ENCODE measurements at places on chromosomes 1 and 21.

DNA sequence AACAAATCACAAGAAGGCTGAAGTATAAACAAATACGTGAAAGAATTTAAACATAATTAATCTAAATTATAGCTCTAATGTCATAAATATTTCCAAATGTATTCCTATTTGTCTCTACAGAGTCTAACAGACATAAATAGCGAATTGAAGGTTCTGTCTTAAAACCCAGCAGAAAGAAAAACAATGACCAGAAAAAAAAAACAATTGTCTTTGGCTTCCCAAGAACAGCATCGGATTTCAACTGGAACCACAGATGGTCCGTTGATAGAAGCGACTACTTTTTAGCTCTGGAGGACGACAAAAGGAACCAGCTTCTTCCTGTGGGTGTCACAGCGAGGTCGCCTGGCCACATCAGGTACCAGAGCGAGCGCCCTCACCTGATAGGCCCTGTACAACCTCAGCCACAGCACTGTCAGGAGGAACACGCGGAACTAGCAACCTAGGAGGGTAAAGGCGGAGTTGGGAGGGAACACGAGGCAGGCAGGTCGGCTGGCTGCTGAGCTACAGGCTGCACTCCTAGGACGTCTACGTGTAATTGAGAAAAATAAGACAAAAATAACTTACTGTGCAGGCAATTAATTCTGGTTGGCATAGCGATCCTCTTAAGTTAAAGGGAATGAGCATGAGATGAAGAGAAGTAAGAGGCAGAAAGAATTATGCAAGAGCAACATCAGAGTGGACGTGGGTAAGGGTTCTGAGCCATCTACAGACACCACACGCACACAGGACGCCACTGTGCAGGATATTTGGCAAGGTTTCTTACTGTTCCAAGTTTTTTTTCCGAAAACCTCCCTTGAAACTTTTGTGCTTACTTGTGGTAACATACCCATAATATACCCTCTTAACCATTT is 16.7 kb upstream of the PRDM15 start:
- DNase-seq: no peak

- peak; percentile 19 for DNase-seq
Observed at GRCh38 chr1:21293537-21294265, 3.4 kb upstream of the ECE1 start.

- DNase-seq: peak; percentile 15
Observed at GRCh38 chr1:8374812-8375211, 56.9 kb downstream of the SLC45A1 start.

- DNase-seq: no peak
Observed at GRCh38 chr1:234956821-234957329, 171.8 kb downstream of the TOMM20 start.

DNA sequence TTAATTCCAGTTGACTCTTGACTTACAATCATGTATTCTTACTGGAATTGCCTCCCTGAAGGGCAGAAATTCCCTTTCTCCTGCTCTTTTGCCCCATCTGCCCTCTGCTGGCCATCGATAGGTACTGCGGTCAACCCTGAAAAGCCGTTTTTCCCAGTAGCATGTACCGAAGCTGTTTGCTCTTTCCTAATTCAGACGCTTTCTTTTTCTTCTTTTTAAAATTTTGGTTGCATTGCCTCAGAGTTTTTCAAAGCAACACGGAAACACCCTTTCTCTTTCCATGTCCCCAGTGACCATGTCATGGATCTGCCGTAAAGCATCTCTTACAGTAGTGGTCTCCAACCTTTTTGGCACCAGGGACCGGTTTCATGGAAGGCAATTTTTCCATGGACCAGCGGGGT is 164.2 kb upstream of the C1orf21 start:
- DNase-seq: peak; percentile 88

GRCh38 chr1:239184561-239185244 is 201.7 kb upstream of the CHRM3 start:
- no peak for DNase-seq

GRCh38 chr21:35965699-35966098 is 94.6 kb downstream of the SETD4 start:
- no peak for DNase-seq

DNA sequence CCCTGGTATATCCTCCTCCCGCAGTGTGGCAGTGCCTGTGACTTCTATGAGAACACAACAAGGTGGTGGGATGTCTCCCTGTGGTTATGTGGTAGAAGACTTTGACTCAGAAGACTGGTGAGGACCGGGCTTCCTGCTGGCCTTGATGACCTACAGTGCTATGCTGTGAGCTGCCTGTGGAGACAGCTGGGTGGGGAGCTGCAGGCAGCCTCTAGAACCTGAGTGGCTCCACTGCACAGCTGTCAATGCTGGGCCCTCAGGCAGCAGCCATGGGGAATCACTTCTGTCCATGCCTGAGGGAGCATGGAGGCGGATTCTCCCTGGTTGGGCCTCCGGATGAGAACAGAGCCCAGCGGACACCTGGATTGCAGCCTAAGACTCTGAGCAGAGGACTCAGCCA is 14.9 kb downstream of the SLC1A7 start:
- DNase-seq: no peak

GRCh38 chr1:237141502-237141901 is 99.5 kb downstream of the RYR2 start:
- no peak for DNase-seq

DNA sequence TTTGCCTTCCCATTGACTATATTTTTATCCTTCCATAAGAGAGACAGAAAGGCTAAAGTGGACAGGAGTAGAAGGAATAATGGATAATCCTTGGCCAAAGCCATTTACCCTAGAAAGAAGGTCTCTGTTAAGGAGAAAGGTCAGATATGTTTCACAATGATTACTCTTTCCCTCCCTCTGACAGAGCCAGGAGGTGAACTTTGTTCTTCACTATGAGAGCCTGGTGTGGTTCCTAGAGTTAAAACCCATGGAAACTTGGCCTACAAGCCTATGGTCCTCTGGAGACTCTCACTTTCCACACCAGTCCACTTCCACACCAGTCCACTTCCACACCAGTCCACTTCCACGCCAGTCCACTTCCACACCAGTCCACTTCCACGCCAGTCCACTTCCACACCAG is 479.9 kb upstream of the ZP4 start:
- DNase-seq: no peak

- no peak for DNase-seq
Observed at GRCh38 chr1:9166289-9167235, 37.7 kb upstream of the GPR157 start.

DNA sequence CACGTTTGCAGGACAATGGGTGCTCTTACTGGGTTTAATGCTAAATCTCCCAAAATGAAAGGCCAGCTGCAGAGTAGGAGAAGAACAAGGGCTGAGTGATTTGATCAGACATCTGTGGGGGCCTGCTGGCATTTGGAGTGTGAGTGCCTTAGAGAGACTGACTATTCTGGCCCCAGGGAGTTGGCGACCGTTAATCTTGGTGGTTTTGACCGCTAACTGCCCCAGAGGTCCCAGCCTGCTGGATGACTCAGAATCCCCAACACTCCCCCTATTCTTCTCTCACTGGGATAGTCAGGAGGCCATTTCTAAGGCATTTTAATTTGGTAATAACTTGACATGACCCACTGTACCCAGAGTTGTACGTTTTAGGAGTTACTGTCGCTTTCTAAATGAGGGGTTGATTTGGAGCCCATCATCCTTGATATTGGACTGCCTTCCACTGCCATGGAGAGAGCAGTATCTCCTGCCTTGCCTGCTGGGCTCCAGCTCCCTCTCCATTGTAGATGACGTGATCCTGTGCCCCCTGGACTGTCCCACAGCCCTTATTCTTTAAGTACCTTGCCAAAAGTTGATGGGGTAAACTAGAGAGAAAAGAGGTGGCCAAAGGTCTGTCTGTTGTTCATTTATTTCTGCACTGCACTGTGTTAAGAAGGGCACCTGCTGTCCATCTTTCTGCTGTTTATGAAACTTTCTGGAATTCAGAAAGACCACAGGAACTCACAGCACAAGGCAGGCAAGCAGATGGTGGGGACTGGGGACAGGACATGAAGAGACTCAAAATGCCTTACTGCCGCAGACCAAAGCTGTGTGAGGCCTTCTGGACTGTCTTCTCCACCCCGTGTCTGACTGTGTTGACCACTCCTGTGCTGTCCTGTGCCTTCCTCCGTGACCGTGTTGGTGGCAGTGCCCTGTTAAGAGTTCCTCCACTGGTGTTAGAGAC is 98.2 kb upstream of the ARTN start:
- DNase-seq: peak; percentile 53

DNA sequence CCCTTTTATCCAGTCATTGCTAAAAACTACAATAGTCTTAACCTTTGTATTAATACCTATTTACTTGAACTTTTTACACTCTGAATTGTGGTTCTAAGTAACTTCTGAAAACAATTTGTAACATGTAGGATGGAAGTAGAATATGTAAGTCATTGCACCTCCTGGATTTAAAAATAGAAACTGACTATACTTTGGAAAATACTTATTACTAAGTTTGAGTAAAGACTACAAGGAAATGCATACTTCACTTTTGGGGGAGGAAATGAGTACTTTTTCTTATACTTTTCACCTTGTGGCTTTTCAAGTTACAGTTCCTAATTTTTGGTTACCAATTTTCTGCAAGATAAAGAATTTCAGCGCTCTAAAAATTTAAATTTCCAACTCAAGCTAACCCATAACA is 8.7 kb downstream of the RGS18 start:
- no peak for DNase-seq

DNA sequence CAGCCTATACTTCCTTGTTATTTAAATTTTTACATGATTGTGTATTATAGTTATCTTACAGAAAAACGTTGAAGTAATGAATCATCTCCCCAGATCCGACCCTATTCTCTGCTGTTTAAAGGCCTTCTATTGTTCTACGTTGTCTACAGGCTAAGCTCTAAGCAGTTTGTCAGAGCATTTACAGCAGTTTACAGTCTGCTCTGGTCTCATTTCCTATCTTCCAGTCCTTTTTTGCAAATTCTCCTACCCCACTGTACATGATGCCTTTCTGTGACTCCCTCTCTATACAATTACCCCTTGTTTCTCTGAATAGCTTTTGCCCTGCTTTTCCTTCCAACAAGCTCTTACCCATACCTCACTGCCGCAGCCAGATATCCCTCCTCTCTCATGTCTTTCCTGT is 319.2 kb upstream of the FMN2 start:
- DNase-seq: no peak
